ENCODE measurements at places on chromosomes 13 and 19.

- DNase-seq: no peak
These were observed 5.2 kb downstream of the TNFSF13B start for GRCh38 chr13:108274718-108275117.

DNA sequence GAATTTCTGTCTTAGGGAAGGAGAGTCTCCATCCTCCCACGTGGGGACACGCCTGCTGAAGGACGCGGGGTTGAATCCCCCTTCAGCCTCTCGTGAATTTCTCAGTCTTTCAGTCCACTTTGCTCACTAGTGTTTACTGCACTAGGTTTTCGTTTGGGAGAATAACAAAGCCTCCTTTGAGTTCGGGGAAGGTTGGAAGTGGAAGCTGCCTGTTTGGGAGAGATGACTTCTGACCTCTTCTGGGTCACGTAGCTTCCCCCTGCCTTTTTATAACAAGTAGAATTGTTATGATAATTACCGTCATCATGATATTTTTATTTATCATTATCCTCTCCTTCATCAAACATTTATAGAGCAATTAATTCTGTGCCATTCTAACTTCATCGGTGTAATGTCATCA lies 60.7 kb downstream of the ATP11A start:
- no peak for DNase-seq

- no peak for DNase-seq
These were observed 4.3 kb downstream of the HRC start for GRCh38 chr19:49150944-49151243.

- no peak for DNase-seq
These were observed 1.2 kb downstream of the UTP14C start for GRCh38 chr13:52025475-52026245.

DNA sequence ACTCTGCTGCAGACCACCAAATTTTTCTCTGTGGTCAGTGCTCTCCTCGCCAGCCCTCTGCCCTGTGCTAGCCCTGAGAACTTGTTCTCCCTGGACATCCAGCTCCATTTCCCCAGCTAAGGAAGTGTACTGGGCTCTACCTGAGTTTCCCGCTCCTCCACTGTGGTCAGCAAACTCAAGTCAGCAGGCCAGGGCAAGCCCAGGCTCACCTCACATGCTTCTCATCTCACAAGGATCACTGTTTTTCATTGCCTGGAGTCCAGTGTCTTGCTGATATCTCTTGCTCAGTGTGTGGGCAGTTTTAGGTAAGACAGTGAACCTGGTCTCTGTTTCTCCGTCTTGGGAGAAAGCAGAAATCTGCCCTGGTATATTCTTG lies 201.4 kb downstream of the FOXO1 start:
- DNase-seq: no peak

- peak; percentile 28 for DNase-seq
These were observed 15.4 kb upstream of the NOP53 start for GRCh38 chr19:47729799-47730520.

DNA sequence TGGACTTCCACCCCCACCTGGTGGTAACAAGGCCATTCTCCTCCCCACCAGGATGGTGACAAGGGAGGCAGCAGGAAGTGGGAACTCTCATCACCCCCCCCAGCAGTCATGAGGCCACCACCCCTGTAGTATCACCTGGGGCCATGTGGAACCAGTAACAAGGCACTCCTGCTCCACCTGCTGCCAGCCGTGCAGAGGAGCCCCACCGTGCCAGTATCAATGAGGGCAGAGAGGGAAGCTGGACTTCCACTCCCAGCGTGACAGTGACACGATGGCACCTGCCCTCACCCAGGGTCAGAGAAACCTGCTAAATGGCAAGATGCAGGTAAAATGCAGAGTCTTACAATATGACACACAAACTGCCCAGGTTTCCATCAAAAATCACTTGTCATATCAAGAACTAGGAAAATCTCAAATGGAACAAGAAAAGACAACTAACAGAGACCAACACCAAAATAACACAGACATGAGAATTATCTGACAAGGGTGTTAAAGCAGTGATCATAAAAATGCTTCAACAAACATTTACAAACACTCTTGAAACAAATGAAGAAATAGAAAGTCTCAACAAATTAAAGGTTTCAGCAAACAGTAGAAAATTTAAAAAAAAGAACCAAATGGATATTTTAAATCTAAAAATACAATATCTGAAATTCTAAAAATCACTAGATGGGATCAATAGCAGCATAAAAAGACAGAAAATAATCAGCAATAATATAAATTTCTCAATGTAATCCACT lies 9.1 kb upstream of the SPACA7 start:
- no peak for DNase-seq

DNA sequence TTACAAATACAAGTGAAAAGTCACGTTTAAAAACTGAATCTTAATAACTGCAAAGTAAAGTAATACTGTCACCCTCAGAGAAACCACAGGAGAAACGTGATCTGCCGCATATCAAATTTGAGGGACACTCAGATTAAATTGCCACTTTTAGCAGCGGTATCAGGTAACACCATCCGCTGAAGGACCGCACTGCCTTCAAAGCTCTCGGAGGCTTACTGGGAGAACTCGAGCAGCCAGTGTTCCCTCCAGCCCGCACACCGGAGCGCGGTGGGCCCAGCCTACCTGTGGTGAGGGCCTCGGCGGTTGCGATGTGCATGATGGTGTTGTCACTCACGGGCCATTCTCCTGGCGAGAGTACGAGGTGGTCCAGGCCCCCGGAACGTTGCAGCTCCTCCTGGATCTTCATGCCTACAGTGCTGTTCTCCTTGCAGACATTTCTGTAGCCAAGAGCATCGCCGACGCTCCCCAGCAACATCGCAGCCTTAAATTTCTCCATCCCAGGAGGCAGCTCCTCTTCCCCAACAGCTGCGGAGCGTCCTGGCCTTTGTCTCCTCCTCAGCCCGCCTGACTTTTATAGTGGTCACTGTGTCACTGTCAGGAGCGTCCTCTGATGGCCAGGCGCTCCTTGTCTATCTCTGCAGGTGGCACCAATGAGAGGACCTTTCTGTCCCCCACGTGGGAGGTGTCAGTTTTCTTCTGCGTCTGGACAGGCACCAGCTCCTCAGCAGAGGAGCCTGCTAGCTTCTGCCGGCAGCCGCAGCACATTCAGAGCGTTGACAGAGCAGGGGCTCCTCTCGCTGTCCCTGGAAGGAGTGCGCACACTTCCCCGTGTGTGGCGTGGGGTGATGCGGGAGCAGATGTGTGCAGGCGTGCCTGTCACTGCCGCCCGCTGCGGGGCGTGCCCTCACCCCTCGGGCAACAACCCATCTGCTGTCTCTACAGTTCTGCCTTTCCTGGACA lies at the start of gene ADPRHL1:
Gene ADPRHL1, minus strand, starts transcription at position 547 of the 960 bp plus-strand sequence. Its CDS starts 51 bp downstream, at position 496.
- no peak for DNase-seq

DNA sequence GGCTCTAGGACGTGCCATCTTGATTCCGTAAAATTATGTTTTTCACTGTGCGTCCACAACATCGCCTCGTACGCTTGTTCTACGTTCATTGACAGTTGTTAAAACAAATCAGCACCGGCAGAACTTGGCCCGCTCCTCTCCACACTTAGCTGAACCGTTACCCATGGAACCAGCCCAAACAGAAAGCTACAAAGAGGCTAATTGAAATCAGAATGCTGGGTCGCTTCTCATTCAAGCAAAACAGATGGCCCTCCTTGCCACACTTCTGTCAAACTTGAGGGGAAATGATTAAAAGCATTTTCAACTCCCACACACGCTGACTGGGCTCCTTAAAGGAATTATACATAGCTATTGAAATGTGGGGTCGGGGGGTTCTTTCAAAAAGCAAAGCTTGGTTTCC lies 71.6 kb downstream of the TM9SF2 start:
- no peak for DNase-seq

DNA sequence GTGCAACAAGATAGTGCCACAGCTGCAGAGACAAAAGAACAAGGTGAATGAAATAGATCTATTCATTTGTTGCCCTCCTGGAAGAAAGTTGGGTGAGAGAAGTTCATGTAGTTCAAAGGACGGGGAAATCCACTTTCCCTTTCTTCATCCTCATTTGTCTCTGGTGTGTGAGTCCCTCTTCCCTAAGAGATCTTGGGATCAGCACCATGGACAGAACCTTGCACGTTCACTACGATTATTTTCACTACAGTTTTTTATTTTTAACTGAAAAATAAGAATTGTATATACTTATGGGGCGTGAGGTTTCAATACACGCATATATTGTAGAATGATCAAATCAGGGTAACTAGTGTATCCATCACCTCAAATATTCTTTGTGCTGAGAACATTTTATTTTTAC lies 29.2 kb downstream of the NLRP5 start:
- DNase-seq: no peak

DNA sequence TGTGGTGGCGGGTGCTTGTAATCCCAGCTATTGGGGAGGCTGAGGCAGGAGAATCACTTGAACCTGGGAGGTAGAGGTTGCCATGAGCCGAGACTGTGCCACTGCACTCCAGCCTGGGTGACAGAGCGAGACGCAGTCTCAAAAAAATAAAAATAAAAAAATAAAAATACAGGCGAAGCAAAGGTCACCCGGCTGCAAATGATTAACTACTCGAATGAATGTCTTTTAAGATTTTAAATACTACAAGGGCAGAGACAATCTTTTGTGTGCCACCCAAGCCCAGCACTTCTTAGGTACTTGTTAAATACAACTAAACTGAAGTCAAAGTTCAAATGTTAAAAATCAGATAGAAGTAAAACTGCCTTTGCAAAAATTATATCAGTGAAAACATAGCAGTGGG lies 6.7 kb downstream of the LNX2 start:
- DNase-seq: no peak

GRCh38 chr19:35693835-35694599 lies 10.3 kb upstream of the ZBTB32 start:
- DNase-seq: peak; percentile 84

DNA sequence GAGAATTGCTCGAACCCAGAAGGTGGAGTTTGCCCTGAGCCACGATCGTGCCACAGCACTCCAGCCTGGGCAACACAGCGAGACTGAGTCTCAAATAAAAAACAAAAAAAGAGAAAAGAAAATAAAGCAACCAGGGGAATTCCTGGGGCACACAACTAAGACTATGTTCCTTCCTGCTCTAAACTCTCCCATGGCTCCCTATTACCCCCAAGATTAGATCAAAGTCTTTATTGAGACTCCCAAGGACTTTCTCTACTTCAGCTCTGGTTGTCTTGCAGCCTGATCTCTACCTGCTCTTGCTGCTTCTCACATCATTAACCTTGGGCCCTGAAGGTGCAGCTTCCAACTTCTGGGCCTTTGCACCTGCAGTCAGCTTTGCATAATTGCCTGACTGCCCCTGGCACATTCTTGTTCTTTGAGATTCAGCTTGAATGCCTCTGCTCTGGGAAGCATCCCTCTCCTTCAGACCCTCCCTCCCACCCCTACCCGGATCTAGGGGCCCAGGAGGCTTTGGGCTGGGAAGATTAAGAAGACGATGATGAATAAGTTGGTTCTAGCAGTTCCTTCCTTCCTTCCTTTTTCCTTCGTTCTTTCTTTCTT lies 16.8 kb upstream of the CERS4 start:
- no peak for DNase-seq

GRCh38 chr13:86653009-86653408 lies 853.8 kb upstream of the SLITRK6 start:
- no peak for DNase-seq

DNA sequence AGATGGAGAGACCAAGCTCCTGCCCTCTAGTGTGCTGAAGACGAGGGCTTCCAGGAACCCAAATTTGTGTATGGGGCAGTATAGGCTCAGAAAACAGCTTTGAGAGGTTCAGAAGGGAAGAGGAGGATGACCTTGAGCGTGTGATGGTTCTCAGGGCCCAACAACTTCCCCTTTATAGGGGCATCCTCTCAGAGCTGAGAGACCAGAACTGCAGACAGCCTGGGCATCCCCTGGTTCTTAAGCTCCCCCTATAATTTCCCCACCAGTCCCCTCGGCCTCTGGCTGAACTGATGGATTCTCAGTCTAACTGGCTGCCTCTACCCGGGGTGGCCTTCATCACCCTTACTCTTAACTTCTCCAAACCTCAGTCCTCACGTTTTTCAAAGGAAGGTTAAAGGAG lies 167.5 kb downstream of the URI1 start:
- DNase-seq: no peak

DNA sequence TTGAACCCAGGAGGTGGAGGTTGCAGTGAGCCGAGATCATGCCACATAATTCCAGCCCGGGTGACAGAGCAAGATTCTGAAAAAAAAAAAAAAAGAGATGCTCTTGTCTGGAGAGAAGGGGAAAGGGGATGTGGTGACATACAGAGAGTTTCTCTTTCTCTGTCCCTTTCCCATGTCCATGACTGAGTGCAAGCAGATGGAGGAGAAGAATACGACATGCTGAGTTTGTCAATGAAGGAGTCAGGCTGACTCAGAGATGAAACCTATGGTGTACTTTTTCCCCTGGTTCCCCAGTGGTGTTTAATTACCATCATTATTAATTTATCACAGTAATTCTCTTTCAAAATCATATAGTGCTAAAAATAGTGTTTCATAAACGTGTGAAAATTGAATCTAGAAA lies 448.8 kb downstream of the FOXO1 start:
- no peak for DNase-seq

GRCh38 chr13:41520016-41520659 lies 62.8 kb downstream of the RGCC start:
- no peak for DNase-seq

DNA sequence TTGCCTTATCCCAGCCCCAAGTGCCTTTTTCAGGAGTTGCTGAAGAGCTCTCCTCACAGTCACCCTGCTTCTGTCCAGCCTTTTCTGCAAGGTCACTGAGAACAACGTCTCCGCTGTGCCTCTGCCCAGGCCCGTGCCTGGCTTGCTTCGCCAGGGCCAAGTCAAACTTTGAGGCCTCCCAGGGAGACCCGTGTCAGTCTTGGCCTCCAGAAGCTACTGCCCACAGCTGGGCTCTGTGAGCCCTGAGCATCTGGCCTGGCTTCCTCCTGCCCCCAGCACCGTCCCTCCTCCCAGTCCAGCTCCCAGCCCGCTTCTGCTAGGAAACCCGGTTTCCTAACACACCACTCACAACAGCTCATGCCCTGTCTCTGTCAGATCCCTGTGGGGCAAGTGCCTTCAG lies 165.9 kb downstream of the TEX29 start:
- no peak for DNase-seq

DNA sequence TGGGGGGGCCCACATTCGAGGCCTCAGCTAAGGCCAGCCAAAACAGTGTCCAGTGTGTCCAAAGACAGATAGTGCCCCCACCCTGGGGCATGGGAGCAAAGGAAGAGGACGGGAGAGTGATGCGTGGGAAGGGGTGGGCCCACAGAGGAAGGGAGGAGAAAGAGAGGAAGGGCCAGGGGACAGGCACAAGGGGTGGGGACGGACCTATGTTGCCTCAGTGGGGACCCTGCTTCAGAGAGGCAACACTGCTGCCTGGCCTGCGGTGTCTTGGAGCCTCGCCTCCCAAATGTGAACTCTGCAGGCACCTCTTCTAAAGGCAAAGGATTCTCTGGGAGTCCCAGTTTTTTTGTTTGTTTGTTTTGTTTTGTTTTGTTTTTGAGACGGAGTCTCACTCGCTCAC lies 230.2 kb upstream of the MAB21L1 start:
- no peak for DNase-seq

- no peak for DNase-seq
These were observed 16.5 kb upstream of the IL17D start for GRCh38 chr13:20686863-20687579.

GRCh38 chr19:46862974-46863632 lies 2.3 kb downstream of the ARHGAP35 start:
- DNase-seq: no peak

GRCh38 chr13:113630804-113631203 lies 27.2 kb downstream of the ATP4B start:
- no peak for DNase-seq

GRCh38 chr19:13790354-13790753 lies 4.9 kb upstream of the ZSWIM4 start:
- no peak for DNase-seq

- DNase-seq: no peak
These were observed 257.5 kb downstream of the ITGBL1 start for GRCh38 chr13:101709952-101710351.
